ENCODE measurements at places on chromosomes 5 and 9.

DNA sequence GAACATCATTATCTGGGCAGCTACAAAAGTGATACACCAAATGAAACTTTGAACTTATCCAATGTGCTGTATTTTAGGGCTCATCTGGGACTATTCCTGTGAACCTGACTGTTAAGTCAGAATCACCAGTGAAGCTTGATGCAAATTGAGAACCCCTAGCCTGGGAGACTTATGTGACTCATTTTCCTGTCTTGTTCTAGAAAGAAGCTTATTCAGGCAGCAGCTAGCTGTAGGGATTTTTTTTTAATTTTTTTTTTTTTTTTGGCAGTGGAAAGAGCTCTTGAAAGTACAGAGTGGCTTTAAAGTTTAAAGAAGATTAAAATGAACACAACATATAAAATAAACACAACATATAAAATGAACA is 81.1 kb upstream of the TNFAIP8 start:
- DNase-seq: peak; percentile 75

- DNase-seq: no peak
Observed at GRCh38 chr5:147635882-147636728, 126.2 kb upstream of the DPYSL3 start.

- DNase-seq: peak; percentile 19
Observed at GRCh38 chr5:132877938-132878337, 4.5 kb downstream of the LEAP2 start.

DNA sequence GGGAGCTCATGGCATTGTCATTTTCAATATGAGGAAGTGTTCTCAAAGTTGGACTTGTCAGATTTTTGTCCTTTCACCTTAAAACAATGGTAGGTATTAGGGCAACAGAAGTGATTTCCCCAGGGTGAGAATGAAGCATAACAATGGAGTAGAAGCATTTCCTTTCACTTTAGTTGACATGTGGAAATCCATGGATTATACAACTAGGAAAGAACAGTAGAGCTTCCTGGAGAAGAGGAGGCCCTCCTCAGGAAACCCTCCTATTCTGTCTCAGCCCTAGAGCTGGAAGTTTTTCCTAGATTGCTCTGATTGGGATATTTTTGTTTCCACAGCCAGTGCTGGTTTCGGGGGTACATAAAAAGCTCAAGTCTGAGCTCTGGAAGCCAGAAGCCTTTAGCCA is 13.8 kb upstream of the REEP2 start:
- no peak for DNase-seq

DNA sequence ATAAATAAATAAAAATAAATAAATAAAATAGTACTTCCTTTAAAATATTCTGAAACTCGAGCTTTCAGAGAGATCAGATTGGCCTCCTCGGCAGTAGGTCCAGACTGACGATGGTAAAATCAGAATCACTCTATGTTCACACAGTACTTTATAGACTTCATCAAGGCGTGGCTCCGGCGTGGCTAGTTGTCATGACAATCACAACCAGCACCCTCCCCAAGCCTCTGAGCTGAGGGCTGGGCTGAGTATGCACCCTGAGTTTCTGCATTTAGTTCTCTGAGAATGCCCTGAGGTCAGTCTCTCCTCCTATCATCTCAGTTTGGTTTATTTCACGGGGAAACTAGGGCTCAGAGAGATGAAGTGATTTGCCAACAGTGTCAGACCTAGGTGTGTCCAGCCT is 43.3 kb upstream of the BARHL1 start:
- no peak for DNase-seq

DNA sequence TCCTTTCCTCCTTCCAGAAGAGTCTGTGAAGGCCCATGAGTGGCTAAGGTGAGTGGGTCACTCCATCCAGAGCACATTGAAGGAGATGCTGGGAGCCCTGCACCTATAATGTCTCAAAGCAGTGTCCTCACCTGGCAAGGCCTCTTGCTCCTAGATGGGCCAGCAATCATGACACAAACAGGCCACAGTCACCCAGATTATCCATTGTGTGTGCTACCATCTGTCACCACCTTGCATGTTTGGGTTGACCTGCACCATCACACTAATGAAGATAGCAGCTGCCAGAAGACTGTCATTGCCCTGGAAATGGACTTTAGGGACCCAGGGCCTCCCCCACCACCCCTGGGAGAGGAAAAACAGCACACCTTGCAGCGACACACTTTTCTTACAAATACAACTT is 69.6 kb downstream of the GABBR2 start:
- no peak for DNase-seq

GRCh38 chr5:135671052-135671705 is 92.4 kb upstream of the CXCL14 start:
- DNase-seq: no peak

GRCh38 chr9:23768861-23769260 is 57.2 kb downstream of the ELAVL2 start:
- no peak for DNase-seq

DNA sequence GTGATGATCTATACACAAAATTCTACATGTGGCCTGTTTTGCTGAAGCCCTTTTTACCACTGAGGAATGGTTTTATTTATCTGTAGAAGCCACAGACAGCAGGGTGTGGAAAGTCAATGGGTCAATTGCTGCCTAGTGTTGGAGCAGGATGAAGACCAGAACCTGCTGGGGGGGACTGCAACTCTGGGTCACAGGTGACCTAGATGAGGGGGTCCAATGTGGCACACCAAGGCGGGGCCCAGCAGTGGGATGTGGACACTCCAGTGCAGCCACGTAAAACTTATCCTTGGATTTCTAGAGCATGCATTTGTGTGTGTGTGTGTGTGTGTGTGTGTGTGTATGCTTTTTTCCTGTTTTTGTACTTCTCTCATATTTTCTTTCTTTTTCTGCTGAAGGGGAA is 147.5 kb upstream of the PHYKPL start:
- DNase-seq: no peak

DNA sequence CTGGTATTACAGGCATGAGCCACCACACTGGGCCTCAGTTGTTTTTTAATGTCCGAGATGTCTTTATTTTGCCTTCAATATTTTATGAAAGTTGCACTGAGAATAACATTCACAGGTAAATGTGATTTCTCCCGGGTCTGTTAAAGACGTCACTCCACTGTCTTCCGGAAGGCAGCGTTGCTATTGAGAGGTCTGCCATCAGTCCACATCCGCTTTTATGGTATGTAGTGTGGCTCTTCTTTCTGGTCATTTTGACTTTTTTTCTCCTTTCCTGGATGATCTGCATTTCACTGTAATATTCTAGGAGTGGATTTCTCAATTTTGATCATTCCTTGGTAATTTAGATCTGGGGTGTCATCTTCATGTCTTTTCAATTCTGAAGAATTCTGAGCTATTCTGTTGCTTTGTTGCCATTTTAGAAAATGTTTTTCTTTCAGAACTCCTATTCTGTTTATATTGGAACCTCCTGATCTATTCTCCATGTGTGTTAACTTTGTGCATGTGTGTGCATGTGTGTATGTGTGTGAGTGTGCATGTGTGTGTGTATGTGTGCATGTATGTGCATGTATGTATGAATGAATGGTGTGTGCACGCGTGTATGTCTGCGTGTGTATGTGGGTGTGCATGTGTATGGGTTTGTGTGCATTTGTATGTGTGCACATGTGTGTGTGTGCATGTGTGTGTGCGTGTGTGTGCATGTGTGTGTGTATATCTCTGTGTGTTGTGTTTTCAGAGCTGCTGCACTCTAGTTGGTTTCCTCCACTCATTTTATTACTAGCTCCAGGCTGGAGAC is 1.9 kb upstream of the LCN1 start:
- DNase-seq: no peak

- peak; percentile 45 for DNase-seq
Observed at GRCh38 chr9:115444959-115445358, 327.0 kb upstream of the TNC start.

- no peak for DNase-seq
Observed at GRCh38 chr9:26789959-26790358, 102.6 kb downstream of the CAAP1 start.

GRCh38 chr9:23841304-23841703 is 15.3 kb upstream of the ELAVL2 start:
- DNase-seq: no peak

DNA sequence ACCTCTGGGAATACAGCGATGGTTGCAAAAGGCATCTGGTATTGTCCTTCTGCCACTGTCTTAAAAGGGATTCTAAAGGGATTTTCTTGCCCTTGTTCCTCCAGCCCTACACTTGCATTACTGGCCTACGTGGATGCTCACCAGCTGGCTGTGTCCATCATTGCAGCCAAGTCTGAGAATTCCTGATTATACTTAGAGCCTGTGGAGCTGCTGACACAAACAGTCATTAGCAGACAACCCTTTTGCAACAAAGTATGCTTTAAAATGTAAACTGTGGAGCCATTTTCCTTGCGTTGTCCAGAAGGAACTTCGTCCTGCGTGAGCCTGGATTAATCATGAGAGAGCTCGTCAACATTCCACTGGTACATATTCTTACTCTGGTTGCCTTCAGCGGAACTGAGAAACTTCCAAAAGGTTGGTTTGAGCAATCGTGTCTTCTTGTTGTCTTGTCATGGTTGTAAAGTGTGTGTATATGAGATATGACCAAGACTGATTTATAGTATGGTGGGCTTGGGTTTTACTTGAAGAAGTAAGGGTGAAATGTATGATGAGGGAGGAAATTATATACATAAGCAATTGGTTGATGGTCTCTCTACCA is at the start of gene MUSK:
MUSK (plus strand) TSS at position 222 of the 598 bp plus-strand sequence; CDS start at position 336, 114 bp downstream.
- DNase-seq: no peak

GRCh38 chr5:40603378-40603777 is 76.3 kb upstream of the PTGER4 start:
- DNase-seq: no peak

DNA sequence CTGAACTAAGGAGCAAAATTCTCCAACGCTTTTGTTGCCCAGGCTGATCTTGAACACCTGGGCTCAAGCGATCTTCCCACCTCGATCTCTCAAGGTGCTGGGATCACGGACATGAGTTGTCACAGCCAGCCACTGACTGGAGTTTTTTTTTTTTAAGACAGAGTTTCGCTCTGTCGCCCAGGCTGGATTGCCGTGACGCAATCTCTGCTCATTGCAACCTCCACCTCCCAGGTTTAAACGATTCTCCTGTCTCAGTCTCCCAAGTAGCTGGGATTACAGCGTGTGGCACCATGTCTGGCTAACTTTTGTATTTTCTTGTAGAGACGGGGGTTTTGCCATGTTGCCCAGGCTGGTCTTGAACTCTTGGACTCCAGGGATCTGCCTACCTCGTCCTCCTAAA is 58.2 kb downstream of the EHMT1 start:
- DNase-seq: no peak

DNA sequence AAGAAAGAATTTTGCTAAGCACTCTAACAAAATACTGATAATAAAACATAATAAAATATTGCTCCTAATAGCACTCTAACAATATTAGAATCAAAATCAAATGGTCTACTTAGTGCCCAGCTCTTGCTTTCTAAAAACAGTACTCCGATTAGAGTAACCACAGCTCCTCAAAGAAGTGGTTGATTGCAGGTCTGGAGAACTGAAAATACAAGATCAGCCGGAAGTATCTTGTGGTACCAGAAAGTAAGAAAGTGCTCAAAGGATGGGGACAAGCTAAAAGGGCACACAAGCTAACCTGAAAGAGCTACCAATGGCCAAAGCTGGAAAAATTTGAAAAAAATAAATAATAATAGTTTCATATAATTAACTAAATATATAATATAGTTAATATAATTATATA is 119.2 kb downstream of the CWC27 start:
- DNase-seq: no peak

DNA sequence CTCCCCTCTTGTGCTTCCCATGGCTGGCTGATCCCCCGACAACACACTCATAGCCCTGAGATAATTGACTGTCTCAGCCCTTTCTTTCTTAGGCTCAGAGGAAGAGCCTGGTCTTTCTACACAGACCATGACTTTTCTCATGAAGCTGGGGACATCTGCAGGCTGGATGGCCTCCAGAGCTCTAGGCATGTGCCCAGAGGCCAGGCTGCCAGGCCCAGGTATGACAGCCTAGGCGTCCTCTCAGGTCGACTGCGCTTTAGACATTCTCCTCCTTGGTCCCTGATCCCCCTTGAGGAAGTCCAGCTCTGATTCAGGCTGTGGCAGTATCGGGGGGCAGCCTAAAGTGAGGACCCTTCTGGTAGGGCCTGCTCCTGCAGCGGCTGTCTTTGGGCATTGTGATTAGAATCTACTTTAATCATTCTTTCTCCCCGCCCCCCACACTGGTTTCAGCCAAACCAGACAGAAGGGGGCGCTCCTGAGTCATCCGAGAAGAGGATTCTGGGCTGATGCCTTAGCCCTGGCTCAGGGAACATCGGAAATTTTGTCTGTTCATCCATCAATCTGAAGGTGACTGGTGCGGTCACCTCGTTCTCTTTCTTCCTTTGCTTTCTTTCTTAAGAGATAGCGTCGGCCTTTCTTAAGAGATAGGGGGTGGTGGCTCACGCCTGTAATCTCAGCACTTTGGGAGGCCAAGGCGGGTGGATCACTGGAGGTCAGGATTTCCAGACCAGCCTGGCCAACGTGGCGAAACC is 66.5 kb upstream of the HSPA9 start:
- DNase-seq: peak; percentile 58

- DNase-seq: no peak
Observed at GRCh38 chr5:170113522-170113900, 7.8 kb downstream of the FOXI1 start.

Measured in fibroblast of skin of right quadriceps (primary cell).